ENCODE measurements at places on chromosomes 3 and 15.

DNA sequence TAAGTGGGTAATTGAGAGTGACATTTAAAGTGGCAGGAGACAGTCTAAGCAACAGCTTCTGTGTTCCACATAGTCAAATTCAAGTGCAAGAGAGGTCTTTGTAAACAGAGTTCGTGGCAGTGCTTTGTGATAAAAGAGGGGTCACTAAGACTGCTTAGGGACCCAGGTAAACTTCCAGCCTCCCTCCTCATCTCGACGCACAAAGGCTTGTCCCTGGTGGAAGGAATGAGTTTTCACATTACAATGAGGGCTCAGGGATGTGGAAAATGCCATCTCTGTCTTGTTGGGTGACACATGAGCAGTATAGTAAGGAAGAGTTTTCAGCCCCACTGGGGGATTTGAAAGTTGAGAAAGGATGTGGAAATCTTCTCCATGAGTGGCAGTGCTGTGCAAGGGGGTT lies 7.3 kb downstream of the GMNC start:
- no peak for DNase-seq

DNA sequence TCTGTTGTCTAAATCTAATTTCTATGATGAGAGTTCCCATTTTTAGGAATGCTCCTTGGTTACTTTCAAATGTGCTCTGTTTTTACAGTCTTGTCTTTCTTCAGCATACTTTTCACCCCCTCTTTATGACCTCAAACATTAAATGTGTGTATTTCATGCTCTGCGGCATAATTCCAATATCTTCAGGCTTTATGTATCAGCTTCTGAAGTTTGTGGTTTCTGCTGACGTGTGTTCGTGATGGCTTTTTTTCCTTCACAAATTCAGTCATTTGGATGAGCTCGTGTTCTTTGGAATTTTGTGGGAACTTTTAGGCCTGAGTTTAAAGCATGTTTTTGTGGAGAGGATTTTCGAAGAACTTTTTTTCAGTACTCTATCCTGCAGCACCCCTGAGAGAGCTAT lies 97.7 kb upstream of the CHRNA7 start:
- no peak for DNase-seq

- no peak for DNase-seq
These were observed 45.1 kb downstream of the APH1B start for GRCh38 chr15:63322541-63322940.

GRCh38 chr3:64158334-64158733 lies 66.9 kb downstream of the PRICKLE2 start:
- no peak for DNase-seq

- DNase-seq: no peak
These were observed 261.3 kb upstream of the MEIS2 start for GRCh38 chr15:37361621-37362020.

DNA sequence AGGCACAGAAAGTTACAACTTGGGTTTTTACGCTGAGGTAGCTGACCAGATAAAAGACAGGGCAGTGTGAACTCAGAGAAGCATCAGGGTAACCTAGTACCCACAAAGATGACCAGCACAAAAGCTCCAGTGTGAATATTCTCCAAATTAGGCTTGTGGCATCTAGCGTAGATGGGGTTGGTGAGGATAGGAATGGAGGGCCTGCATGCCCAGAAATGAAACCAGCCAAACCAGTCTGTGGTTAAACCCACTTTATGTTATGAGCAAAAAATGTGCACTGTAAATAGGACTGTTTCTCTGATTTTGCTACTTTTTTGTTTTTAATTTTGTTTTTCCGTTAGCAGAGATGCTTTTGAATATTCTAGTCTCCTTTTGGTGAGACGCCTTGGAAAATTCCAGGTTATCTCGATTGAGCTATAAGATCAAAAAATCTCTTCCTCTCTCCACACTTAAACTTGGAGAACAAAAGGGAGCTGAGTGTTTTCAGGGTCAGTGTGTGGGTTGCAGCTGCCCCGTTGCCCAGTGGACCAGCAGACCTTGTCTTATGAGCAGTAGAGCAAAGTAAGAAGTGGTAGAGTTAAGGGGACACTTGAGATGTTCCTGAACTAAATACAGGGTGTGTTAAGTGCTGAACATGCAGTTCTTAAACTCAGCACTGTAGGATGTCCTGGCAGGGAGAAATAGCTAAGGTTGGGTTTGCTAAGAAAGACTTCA lies 132.9 kb downstream of the C3orf38 start:
- DNase-seq: no peak

DNA sequence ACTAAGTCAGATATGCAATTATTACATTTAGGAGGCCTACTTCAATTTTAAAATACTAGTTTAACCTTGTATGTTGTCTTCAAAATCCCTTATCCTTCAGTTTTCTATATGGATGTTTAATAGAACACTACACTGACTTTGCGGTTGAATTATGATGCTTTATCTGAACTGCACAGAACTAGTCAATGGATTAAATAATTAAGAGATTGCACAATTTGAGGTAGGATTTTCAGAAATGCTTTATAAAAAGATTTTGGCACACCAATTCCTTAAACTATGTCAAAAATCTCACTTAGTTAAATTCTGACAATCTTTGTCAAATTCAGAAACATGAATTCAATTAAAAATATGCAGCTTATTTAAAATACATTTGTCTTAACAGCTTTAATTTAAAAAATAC lies 28.1 kb downstream of the ATOSA start:
- DNase-seq: no peak

DNA sequence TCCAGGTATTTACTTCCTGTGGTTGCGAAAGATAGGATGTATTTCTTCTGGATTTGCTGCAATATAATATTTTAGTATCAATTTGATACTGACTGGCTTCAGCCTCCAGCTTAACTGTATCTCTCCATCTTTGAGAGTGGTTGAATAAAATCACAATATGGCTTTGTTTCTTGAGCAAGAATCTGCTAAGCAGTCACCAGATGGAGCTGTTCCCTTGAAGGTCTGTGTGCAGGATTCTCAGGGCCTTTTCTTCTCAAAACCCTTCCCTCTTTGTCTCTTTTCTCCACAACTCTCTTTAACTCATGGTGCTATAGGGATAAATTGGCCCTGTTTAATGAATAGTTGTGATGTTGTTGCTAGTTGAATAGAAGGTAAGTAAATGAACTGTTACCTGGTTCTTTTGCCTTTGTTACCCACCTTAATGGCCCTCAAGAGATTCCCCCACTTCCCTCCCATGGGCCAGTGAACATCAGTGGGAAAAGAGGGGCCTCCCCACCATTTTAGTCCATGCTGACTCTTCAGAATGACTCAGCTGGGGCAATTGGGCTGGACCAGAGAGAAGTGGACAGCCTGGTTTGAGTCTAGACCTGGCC lies 34.8 kb upstream of the RAB6B start:
- DNase-seq: no peak

GRCh38 chr3:65030847-65031463 lies 343.2 kb upstream of the ADAMTS9 start:
- DNase-seq: no peak

DNA sequence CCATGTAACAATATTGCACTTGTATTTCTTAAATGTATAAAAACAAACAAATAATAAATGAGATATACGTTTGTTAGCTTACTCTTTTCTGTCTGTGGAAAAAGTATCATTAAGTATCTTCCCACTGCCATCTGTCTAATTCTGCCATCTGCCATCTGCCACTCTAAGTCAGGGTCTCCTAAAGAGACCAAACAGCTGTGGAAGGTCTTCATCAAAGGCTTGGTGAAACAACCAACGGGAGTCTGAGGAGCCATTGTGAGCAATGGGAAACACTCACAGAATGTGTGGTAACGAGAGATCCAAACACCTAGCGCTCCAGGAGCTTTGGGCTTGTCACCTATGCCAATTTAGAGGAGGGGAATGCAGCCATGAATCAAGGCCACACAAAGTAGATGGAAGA lies 28.7 kb upstream of the PFN2 start:
- no peak for DNase-seq

DNA sequence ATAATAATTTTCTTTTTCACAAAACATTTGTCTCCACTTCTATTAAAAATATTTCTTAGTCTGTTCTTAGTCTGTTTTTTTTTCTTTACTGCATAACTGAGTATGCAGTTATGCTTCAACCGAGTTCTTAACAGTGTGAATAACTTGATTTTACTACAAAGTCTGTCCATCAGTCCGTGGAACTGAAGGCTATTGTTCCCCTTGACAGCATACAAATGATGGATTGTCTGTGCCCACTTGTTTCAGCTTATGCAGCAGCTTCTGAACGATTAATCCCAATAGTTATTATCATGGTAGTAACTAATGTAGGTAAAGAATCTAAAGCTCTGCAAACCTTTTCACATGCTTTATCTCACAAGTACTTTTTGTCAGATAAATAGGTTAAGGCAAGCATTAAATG lies 150.7 kb downstream of the SSR3 start:
- DNase-seq: no peak

DNA sequence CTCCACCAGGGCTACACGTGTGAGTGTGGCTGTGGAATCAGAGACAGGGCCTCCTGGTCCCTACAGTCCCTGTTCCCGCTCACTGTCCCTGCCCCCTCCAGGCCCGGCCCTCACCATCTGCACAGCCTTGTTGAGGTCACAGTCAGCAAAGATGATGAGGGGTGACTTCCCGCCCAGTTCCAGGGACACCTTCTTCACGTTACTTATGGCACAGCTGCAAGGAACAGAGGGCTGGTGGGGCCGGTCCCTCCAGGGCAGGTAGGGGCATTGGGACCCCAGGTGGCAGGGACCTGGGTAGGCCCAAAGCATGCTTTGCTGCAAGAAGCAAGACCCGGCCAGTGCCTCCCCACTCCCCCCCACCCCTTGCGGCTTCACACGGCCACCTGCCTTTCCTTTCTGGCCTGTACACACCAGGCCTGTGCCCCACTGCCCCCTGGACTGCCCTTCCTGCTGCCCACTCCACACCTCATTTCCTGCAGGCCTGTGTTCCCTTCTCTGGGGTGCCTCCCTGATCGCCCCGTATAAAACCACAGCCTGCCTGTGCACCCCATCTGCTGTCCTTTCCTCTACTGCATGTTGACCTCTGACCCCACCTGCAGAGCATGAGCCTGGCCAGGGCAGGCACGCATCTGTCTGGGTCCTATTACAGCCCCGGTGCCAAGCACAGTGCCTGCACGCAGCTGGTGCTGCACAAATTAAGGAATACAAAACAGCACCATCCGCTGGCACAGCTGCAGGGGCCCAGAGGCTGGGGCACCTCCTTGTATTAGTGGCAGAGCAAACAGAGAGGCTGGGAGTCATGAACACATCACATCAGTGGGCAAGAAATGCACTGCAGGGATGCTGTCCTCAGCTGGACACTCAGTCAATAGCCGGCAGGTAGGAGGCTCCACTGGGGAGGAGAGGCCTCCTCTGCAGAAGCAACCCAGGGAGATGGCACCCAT lies 30.8 kb upstream of the SLC41A3 start:
- DNase-seq: no peak

- no peak for DNase-seq
These were observed 47.9 kb upstream of the PLXNA1 start for GRCh38 chr3:126934991-126935390.

DNA sequence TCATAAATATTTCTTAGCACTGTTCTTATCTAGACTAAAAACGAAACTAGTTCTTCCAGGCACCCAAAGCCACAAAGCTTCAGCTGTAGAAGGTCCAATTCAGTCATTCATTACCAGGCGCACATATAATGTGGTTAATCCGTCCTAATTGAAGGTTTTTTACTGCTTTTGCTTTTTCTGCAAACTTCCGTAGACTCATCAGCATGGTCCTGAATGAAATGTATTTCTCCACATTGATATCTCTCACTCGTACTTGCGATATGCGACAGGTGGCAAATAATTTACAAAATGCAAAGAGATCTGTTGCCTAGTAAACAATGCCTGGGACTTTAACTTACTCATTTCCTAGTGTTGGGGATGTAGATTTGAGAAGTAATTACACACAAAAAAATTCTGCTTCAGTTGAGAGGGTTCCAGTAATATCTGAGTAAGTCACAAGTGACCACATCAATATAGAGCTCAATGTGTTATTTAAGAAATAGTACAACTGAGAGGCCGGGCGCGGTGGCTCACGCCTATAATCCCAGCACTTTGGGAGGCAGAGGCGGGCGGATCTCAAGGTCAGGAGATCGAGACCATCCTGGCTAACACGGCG lies 75.0 kb upstream of the MBNL1 start:
- DNase-seq: peak; percentile 55

DNA sequence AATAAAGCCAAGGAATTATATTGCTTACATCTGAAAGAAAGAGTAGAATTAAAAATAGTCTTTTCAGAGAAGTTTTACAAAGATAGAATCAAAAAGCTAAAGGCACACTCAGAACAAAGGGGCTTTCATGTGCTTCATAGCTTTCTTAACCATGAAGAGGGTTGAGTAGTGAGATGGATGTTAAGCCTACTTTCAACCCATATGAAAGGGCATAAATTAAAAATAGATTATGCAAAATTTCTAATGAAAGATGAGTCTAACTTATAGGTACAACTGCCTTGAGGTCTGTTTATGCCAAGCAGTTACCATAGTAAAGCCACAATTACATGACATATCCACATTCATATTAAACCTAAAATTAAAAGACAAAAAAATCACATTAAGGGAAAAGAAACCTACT lies 223.3 kb upstream of the ARHGEF26 start:
- DNase-seq: no peak

All from activated T-cell treated with anti-CD3 and anti-CD28 coated beads, Interleukin-2, amount 50 U/mL, for 48 hours (primary cell).